ENCODE measurements at places on chromosomes 13 and 19. TPM values are rescaled to one million over a fixed set of nuclear protein-coding genes. Genes with fewer than 3 reads are reported as not detected.

Gene ZNF90
- 114 TPM for total RNA-seq

Gene YIF1B
- total RNA-seq, result 92.5 TPM

Gene FLT3LG
- 3.6 TPM for total RNA-seq

Gene NCR1
- 4.3 TPM for total RNA-seq

Gene SLC6A16
- 2.1 TPM for total RNA-seq

Gene HMGB1
- 611 TPM for total RNA-seq

Gene KLK7
- total RNA-seq, result 0.66 TPM

Gene NCAN
- 1.9 TPM for total RNA-seq

Gene HSD11B1L
- total RNA-seq, result 11.8 TPM

Gene TMEM190
- total RNA-seq, result 0.33 TPM

Gene MUC16
- 0.07 TPM for total RNA-seq

Gene MEF2B
- 1.3 TPM for total RNA-seq

Gene MICOS13
- total RNA-seq, result 32.8 TPM

Gene SLC25A41
- 0.35 TPM for total RNA-seq

Gene POSTN
- 0.76 TPM for total RNA-seq

Gene STOML3
- total RNA-seq, result not detected

Gene DIAPH3
- 20.6 TPM for total RNA-seq

Gene CPT1C
- 74.6 TPM for total RNA-seq

Gene KANK2
- total RNA-seq, result 35.1 TPM

Gene LILRB4
- not detected for total RNA-seq

Gene TMEM86B
- total RNA-seq, result 4.2 TPM

Gene ZMYM2
- total RNA-seq, result 181 TPM

Gene FXYD3
- 1.0 TPM for total RNA-seq

Gene OVOL3
- total RNA-seq, result not detected

Gene ZNF506
- 20.8 TPM for total RNA-seq

Gene CEACAM20
- total RNA-seq, result not detected

Gene LILRB3
- total RNA-seq, result not detected

Gene THSD8
- 50.2 TPM for total RNA-seq

Gene ELAVL3
- total RNA-seq, result 3.0 TPM

Gene PLPP2
- total RNA-seq, result 102 TPM

Gene ZNF772
- total RNA-seq, result 15.0 TPM

Gene ZNF677
- 58.8 TPM for total RNA-seq

Gene NHLRC3
- 18.8 TPM for total RNA-seq

Gene ADGRE3
- not detected for total RNA-seq

Gene KLK14
- total RNA-seq, result 1.1 TPM

Gene BST2
- total RNA-seq, result 61.1 TPM

Gene BRSK1
- total RNA-seq, result 52.4 TPM

Gene URAD
- total RNA-seq, result not detected
